Upper lobe of left lung (tissue), 6 donors: ENCODE measurements at places on chromosomes 6 and 20.

GRCh38 chr6:6482256-6482655 lies 106.3 kb upstream of the LY86 start:
- no peak for DNase-seq

DNA sequence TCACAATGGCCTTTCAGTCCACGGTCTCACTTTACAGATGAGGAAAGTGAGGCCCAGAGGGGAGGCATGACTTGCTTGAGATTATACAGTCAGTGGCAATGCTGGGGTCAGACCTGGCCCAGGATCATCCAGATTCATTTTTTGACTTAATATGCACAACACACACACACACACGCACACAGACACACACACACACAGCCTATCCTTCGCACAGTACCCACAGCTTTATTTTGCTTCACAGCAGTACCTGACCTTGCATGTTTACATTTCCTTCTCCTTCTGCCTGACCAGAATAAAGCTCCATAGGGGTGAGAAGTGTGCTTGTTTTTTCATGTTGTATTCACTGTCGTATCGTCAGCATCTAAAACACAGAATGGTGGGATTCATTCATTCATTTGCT lies 79.8 kb downstream of the VEGFA start:
- DNase-seq: no peak

GRCh38 chr20:36153736-36154699 lies 522 bp upstream of the EPB41L1 start:
- DNase-seq: peak; percentile 90

DNA sequence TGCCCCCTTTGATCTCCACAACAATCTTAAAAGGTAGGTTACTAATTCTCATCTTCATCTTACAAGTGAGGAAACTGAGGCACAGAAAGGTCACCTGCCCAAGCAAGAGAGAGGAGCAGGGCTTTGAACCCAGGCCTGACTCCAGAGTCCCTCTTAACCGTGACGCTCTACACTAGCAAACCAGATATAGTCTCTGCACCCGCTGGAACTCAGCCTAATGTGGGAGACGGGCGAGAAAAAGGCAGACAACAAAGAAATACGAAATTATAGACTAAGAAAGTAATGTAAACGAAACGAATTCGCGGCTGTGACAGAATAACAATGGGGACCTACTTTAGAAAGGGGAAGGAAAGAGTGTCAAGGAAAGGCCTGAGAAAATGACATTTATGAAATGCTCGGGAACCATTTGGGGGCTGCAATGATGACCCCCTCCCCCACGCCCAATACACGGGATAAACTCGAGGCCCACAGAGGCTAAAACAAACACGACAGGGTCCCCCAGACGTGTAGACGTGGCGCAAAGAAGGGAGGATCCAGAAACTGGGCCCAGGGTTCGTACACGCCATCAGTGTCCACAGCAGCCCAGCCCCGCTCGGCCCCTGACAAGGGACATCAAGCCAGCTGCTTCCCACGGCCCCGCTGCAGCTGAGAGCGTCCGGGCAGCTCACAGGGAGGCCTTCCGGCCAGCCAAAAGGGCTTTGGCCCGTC lies 637 bp downstream of the TRPC4AP start:
- no peak for DNase-seq

GRCh38 chr6:73817253-73817652 lies 121.2 kb downstream of the CD109 start:
- DNase-seq: no peak
